ENCODE measurements at places on chromosomes 1 and 21.

- DNase-seq: no peak
Observed at GRCh38 chr1:15339570-15339969, 70.1 kb upstream of the EFHD2 start.

DNA sequence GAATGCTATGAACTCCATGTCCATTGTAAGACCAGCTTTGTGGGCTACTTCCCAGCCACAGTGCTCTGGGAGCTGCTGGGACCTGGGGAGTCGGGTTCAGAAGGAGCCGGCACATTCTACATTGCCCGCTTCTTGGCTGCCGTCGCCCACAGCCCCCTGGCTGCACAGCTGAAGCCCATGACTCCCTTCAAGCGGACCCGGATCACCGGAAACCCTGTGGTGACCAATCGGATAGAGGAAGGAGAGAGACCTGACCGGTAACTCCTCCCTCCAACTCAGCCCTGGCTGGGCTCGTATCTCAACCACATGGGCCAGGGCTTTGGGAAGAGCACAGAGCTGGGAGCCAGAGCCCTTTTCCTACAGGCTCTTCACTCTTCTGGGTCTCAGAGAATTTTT, 15.4 kb downstream of the MOV10 start:
- DNase-seq: no peak

GRCh38 chr1:37605061-37605650, 9.4 kb upstream of the GNL2 start:
- DNase-seq: no peak

DNA sequence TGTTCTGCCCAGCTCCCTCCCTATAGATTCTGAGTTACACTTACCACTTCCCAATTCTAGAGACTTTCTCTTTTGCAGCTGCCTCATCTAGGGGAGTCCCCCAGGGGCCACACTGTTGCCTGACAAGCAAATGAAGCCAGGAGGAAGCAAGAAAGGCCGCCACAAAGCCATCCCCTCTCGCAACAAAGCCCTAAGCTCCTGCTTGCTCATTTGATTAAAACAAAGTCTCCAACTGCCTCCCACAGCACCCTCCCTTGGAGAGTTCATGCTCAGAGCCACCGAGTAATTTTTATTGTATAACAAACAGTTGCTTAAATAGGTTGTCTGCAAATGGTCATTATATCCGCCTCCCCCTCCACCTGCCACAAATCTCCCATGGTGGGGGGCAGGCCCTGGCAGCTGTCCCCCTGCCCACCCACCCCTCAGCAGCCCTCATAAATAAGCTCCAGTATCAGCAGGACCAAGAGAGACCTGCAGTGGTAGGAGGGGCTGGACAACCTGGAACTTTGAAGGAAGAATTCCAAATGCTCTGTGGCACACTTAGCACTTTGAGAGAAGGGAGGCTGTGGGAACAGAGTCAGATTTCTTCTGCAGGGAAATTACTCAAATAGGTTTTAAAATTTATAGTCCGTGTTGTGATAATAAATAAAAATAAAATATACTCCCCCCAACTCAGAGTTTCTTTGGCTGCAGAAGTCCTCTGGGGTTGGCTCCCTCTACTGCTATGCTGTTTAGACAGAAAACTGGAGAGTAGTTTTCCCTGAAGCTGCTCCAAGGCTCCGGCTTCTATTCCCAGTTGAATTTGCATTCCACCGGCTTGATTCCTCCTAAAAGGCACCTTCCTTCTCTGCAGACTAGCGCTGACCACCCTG, 237.5 kb downstream of the TTLL7 start:
- DNase-seq: no peak

- DNase-seq: no peak
Observed at GRCh38 chr1:2816786-2817185, 15.3 kb upstream of the TTC34 start.

- DNase-seq: no peak
Observed at GRCh38 chr1:169107603-169108208, 1.2 kb downstream of the ATP1B1 start.

- DNase-seq: no peak
Observed at GRCh38 chr1:93416183-93416582, 31.7 kb upstream of the FNBP1L start.

GRCh38 chr1:154192476-154192875, 576 bp upstream of the TPM3 start:
- DNase-seq: no peak

DNA sequence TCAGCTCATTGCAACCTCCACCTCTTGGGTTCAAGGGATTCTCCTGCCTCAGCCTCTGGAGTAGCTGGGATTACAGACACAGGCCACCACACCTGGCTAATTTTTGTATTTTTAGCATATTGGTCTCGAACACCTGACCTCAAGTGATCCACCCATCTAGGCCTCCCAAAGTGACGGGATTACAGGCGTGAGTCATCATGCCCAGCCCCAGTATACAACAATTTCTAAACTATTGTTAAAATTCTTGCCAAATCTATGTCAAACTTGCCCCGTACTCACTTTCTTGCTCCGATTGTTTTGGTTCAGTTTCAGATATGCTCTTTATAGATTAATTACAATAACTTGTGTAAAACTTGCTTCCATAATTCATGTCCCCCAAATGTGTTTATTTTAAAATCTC, 4.1 kb downstream of the RGS18 start:
- DNase-seq: no peak

DNA sequence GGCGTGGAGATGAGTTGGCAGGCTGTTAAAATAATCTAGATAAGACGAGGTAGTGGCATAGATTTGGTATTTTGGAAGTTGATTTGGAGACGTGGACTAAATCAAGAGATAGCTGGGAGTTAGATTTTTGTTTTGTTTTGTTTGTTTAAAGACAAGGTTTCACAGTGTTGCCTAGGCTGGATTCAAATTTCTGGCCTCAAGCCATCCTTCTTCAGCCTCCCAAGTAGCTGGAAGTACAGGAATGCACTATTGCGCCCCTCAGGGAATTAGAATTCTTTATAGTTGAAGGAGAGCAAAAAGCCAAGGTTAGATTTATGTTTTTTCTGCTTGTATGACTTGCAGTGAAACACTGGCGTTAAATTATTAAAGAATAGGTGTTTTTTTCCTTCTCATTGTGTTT, 22.3 kb upstream of the SNRPE start:
- DNase-seq: no peak

- no peak for DNase-seq
Observed at GRCh38 chr1:248696261-248696660, 6.3 kb downstream of the OR14I1 start.

DNA sequence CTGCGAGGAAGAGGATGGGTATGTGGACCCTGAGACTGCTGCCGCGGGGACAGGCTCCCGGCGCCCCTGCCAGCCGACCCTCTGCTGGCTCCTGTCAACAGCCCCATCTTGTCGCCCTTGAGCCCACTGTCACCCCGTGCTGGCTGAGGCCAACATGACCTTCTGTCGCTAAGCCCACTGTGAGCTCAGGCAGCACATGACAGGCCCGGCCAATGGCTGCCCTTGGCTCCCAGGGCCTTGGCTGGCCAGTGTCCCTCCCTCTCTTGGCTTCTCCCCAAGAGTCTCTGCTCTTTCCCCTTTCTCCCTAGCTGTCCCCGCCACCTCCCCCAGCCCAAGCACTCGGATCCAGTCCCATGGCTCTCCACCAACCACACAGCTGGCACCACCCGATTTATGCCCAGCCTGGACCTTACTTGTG, 3.5 kb downstream of the PEX10 start:
- DNase-seq: no peak

- no peak for DNase-seq
Observed at GRCh38 chr1:162175379-162176081, 106.0 kb downstream of the NOS1AP start.

- DNase-seq: no peak
Observed at GRCh38 chr1:230077436-230078213, 10.6 kb downstream of the GALNT2 start.
